Bronchial smooth muscle cell (primary cell): ENCODE measurements at places on chromosomes 3 and 15. TPM values are rescaled to one million over a fixed set of nuclear protein-coding genes. Genes with fewer than 3 reads are reported as not detected.

Gene DUOXA1
- under 0.01 TPM in 2 replicates for total RNA-seq

Gene SLITRK3
- total RNA-seq, result not detected in 2 replicates

Gene FEZF2
- not detected in 2 replicates for total RNA-seq

Gene CACNA1D
- 0.32 and 0.34 TPM in 2 replicates for total RNA-seq

Gene TMPRSS7
- under 0.01 TPM in 1 of 2 replicates, not detected in the other for total RNA-seq

Gene HACL1
- total RNA-seq, result 18.7 and 22.9 TPM in 2 replicates

Gene CISH
- total RNA-seq, result 0.77 and 0.95 TPM in 2 replicates

Gene SMC4
- 14.3 and 28.8 TPM in 2 replicates for total RNA-seq

Gene TMCO5A
- total RNA-seq, result not detected in 2 replicates

Gene TCF12
- total RNA-seq, result 67.2 and 95.4 TPM in 2 replicates

Gene P3H2
- total RNA-seq, result 2.6 and 4.3 TPM in 2 replicates

Gene LNP1
- 3.9 and 4.6 TPM in 2 replicates for total RNA-seq

Gene RAD18
- 2.8 and 4.9 TPM in 2 replicates for total RNA-seq

Gene DAZL
- total RNA-seq, result not detected in 2 replicates

Gene CCDC13
- 0.86 and 0.95 TPM in 2 replicates for total RNA-seq
